Brain microvascular endothelial cell (primary cell): ENCODE measurements at places on chromosomes 5 and 9.

DNA sequence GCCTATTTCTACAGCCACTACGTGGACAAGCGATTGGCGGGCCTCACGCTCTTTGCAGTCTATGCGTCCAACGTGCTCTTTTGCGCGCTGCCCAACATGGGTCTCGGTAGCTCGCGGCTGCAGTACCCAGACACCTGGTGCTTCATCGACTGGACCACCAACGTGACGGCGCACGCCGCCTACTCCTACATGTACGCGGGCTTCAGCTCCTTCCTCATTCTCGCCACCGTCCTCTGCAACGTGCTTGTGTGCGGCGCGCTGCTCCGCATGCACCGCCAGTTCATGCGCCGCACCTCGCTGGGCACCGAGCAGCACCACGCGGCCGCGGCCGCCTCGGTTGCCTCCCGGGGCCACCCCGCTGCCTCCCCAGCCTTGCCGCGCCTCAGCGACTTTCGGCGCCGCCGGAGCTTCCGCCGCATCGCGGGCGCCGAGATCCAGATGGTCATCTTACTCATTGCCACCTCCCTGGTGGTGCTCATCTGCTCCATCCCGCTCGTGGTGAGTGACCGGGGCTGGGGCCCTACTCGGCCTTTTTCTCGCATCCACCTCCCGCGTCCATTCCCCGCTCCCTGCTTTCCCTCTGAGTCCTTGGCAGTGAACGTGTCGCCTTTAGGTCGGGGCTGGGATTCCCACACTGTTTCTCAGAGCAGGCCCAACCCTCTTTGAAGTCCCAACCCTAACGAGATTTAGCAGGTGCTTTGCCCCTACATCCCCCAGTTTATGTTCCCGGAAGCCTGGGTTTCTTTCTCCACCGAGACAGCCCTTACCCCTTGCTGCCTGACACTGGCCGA, 1.8 kb downstream of the PTGER4 start:
- DNase-seq: peak; percentile 35

DNA sequence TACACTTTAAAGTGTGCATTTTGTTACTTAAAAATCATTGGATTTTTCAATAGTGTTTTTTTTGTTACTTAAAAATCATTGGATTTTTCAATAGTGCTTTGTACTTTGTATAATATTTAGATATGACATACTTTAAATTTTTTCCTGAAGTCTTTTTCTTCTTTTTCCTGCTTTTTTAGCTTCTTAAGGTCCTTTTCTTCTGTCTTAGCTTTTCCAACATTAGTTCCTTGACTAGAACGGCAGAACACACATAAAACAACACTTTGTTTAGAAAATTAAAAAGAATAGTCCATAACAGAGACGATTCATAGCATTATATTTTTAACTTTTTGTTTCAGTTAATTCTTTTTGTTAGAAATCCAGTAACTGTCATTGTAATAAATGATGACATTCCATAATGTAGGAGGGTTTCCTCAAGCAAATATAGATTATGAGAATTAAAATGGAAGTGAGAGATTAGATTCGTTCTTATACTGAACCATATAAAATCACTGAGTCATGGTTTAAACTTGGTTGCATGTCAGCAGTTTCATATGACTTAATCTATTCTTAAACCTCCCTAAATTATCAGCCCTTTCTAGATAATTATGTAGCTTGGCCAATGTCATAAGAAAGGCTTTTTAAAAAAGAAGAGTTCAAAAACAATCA, 45.3 kb upstream of the RICTOR start:
- no peak for DNase-seq

GRCh38 chr9:36566813-36567221, 5.9 kb upstream of the MELK start:
- peak; percentile 16 for DNase-seq

- DNase-seq: no peak
Measured at GRCh38 chr5:128869970-128870369, 95.3 kb upstream of the SLC27A6 start.

DNA sequence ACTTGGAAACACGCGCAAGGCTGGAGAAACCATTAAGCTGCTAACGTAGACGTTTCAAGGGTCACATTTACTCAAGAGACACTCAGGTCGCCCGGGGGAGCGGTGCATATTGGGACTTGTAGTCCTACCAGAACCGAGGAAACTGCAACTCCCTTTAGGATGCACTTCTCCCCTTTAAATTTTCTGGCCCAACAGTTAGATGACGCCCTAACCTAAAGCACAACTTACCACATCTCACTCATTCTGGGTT, 384 bp upstream of the DMXL1 start:
- DNase-seq: no peak

DNA sequence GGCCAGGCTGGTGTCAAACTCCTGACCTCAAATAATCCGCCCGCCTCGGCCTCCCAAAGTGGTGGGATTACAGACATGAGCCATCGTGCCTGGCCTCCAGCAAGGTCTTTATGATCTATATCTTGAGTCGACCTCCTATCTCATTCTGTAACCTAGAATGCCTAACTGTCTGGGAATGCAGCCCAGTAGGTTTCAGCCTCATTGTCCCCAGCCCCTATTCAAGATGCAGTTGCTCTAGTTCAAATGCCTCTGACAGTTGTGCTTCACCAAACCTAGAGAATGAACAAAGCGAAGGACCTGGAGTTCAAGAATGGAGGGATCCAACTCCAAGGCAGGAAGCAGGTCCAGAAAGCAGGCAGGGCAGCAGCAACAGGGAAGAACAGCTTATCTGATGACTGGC, 30.8 kb downstream of the GLRX start:
- no peak for DNase-seq

DNA sequence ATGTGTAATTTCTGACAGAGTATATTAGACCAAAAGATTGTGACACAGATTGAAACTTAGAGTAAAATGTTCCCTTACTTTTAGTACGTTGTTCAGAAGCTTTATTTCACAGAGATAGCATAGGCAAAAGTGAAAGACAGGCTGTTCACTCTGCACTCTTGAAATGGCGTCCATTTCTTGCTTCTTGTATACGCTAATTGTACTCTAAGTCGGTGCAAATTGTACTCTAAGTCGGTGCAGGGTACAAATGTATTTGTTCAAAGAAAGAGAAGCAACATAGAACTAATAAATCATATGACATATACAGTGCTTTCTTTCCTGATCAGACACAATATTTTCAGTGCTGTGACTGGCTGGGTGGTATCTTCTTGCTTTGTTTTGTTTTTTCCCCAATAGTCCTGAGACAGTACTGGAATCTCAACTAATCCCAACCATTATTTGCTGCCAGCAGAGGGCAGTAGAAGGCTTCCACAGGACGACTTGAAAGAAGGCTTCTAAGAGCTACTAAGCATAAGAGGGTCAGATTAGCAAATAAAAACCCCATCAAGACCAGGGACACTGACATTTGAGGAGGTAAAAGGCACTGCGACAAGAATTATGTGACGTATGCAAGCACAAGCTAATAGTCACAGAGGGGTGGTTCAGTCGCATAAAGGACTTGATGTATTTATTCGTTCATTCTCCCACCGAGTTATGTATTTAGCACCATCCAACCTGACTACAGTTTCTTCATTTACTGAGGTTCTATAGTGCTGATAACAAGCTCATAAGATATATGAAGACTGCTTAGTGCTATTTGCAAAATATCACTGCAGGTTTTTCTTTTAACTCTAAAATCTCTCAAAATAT, 831.8 kb downstream of the TAF11L14 start:
- DNase-seq: peak; percentile 27

DNA sequence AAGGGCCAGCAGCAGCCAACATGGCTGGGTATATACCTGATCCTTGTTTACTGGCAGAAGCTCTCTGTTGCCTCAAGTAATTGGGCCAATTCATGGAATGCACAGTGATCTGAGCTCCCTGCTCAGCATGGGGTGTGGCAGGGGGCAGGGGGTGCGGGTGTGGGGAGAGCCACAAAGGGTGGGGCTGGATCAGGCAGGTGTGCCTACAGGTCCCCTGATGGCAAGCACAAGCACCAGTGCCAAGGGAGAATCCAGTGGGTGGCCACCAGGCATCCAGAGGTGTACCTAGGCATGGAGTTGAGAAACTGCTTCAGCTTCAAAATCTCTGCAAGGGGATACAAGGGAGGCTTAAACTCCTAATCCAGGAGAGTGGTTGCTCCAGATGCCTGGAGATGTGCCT, 235.8 kb upstream of the TLE4 start:
- no peak for DNase-seq

GRCh38 chr9:37929441-37929895, 25.5 kb upstream of the SLC25A51 start:
- DNase-seq: peak; percentile 74

- DNase-seq: no peak
Measured at GRCh38 chr5:132291026-132291425, 3.2 kb upstream of the SLC22A4 start.

GRCh38 chr9:136438548-136439480, 831 bp downstream of the INPP5E start:
- peak; percentile 14 for DNase-seq

DNA sequence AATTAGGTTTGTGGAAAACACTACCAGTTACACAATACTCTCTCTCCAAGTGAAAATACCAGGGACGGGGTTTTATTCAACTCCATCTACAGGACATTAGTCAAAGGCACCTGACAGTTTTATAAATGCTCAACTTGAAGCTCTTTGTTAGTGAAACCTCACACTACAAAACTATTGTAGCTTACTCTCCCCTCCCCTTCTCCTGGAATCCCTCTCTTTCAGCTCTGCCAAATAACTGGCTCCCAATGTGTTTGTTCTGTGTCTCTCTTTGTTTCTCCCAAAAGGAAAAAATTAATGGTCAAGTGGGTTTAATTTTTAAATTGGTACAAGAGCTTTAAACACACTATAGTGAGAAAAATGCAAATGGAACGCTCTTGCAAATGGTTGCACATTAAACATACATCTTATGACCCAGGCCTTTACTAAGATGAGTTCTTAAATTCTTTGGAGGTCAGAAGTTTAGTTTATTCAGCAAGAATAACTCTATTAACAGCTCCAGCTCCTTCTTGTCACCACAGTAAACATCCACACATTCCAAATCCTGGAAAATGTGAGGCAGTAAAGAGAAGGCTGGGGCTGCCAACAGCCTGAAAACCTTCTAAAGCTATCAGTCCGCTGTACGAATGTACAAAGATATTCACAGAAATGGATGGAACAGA, 48.4 kb downstream of the ZNF608 start:
- DNase-seq: no peak

DNA sequence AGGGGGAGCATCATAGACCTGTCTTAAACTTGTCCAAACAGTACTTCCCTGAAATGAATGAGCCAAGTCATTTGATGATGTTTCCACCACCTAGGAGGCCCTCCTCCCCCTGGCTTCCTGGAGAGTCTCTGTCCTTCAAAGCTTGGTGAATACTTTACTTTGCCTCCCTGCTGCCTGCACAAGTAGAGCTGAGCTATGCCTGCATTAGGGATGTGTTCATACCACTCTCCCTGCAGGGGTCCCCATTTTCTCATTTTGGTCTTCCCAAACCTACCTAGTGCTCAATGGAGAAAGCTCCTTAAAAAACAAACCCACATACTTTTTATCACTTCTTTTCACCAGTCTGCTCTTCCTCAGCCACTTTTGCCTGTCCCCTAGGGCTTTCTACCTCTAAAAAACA, 7.7 kb downstream of the CCNI2 start:
- peak; percentile 28 for DNase-seq

GRCh38 chr5:96745844-96746531, 61.8 kb downstream of the ERAP1 start:
- DNase-seq: no peak
